ENCODE measurements at places on chromosomes 4 and X.

GRCh38 chrX:40092808-40093435, 4.8 kb downstream of the BCOR start:
- no peak for DNase-seq

- DNase-seq = no peak
These were observed 143.3 kb upstream of the RPS6KA3 start for GRCh38 chrX:20409991-20410390.

DNA sequence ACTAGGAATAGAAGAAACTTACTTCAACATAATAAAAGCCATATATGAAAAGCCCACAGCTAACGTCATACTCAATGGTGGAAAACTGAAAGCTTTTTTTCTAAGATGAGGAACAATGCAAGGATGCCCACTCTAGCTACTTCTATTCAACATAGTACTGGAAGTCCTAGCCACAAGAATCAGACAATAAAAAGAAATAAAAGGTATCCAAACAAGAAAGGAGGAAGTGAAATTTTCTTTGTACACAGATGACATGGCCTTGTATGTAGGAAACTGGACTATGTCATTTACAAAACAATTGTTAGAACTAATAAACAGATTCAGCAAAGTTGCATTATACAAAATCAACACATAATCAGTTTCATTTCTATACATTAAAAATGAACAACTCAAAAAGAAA, 25.5 kb upstream of the NXT2 start:
- DNase-seq = no peak

GRCh38 chrX:123422875-123423274, 238.8 kb downstream of the GRIA3 start:
- DNase-seq = peak; percentile 17

GRCh38 chr4:40204507-40205258, 7.9 kb downstream of the RHOH start:
- DNase-seq = no peak

- no peak for DNase-seq
These were observed 40.4 kb upstream of the MAGEB10 start for GRCh38 chrX:27767387-27767786.

DNA sequence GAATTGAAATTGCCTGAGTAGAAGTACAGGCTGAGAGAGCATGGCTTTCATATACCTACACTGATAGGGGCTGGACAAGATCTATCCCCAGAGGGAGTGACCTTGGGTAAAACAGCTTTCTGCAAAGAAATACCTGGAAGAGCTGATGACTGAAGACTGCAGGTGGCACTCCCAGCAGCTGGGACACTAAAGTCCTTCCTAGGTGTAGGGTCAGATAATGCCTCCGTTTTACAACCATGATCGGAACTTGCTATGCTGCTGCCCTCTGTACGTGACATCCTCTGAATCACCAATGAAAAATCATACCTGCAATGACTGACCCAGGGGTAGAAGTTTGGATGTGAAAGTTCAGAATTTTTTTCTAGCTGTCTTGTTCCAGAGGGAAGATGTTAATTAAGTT, 107.2 kb upstream of the WDR1 start:
- no peak for DNase-seq

- no peak for DNase-seq
These were observed 1.7 kb upstream of the PRDM8 start for GRCh38 chr4:80195441-80196140.

GRCh38 chr4:119493419-119493818, 135.2 kb downstream of the PDE5A start:
- no peak for DNase-seq

- no peak for DNase-seq
These were observed 13.3 kb downstream of the SGMS2 start for GRCh38 chr4:107837776-107838618.

All from kidney capillary endothelial cell (primary cell).